Stimulated activated CD8-positive, alpha-beta memory T cell treated with anti-CD3 and anti-CD28 coated beads, Interleukin-2, amount 100 ng/mL, for 1 hour (primary cell): ENCODE measurements at places on chromosomes 2 and 18.

- peak; percentile 36 for DNase-seq
Observed at GRCh38 chr2:127695491-127696472, 5.5 kb upstream of the SFT2D3 start.

- no peak for DNase-seq
Observed at GRCh38 chr18:68072744-68073143, 556.2 kb upstream of the DSEL start.

DNA sequence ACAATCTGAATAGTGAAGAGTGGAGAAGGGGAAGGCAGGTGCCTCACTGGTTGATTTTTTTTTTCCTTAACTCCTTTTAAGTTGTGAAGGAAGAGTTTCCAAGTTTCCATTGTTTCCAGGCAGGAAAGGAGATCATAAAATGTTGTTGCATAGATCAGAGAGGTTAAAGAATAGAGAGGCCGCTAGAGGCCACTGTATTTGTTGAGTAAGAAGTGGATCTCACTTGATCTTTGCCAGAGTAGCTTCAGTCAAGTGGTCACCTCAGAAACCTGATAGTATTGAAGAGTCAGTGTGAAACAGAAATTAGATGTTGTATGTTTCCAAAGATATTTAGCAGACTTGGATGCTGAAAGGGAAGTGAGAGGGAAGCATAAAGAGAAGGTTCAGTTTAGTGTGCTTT, 17.6 kb downstream of the CTNNA2 start:
- DNase-seq = no peak

GRCh38 chr2:96921561-96922319, 51.9 kb upstream of the SEMA4C start:
- no peak for DNase-seq

DNA sequence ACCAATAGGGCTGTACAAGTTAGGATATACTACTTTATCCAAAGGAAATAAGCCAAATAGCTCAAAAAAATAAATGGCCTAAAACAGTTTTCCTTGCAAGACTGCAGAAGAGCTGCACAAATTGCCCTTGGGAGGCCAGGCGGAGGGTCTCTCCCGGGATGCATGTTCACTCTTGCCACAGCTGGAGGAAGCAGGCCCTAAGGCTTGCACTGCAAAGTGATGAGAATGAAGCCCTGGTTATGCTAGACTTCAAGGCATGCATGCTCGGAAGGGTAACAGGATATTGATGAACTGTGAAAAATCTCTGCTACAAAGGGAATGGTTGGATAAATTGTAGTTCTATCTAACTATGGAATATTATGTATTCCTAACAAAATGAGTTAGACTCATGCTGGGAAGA, 27.5 kb upstream of the LDLRAD4 start:
- DNase-seq = no peak

DNA sequence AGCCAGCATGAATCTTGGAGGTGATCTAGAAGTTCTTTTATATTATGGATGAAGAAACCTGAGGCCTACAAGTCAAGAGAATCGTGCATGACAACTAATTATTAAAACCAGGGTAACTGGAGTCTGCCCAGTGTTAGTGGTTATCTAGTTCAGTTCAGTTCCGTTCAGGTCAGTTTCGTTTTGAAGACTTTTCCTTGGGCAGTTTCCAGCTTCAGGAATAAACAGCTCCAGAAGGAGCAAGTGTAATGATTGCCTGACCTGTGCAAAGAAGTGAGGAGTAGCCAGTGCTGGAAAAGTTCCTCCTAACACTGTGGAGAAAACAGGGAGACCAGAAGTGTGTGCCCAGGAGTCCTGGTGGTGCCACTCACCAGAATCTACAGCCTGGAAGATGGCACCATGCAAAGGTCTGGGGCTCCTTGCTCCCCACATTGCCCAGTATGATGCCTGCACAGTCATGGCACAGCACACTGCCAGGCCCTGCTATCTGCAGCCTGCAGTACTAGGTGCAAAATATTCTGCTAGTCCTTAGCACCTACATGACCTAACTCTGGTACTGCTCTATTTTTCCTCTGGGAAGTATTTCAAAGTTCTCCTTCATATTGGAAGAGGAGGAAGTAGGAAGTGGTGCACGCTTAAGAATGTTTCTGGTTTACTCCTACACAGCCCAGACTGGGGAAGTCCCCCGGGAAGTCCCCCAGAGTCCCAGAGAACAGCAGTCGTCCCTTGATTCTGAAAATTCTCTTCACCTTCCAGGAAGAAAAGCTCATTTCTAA, 65.8 kb downstream of the SUMO1 start:
- no peak for DNase-seq

GRCh38 chr2:29228947-29229346, 113.7 kb downstream of the CLIP4 start:
- DNase-seq = no peak

- no peak for DNase-seq
Observed at GRCh38 chr18:79374408-79375171, 21.1 kb upstream of the NFATC1 start.

DNA sequence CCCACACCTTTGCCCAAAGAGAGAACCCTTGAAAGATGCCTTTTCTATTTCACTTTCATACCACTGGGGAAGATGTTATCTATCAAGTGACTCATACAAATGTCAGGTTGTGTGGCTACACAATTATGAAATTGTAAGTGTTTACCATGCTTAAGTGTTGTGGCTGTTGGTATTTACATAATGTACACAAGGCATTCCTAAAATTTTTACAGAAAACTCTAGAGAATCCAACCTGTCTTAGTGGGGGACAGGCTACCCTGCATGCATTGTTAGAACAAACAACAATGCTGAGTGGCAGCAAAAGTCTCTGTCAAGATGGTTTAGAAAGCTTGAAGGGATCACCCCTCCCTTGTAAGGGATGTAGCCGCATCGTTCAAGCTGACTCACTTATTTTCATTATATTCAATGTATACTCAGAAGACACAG, 5.5 kb upstream of the MGAT4A start:
- no peak for DNase-seq

GRCh38 chr2:2850218-2850755, 519.2 kb upstream of the MYT1L start:
- DNase-seq = no peak

GRCh38 chr2:172998547-172999272, 76.9 kb upstream of the MAP3K20 start:
- DNase-seq = no peak

DNA sequence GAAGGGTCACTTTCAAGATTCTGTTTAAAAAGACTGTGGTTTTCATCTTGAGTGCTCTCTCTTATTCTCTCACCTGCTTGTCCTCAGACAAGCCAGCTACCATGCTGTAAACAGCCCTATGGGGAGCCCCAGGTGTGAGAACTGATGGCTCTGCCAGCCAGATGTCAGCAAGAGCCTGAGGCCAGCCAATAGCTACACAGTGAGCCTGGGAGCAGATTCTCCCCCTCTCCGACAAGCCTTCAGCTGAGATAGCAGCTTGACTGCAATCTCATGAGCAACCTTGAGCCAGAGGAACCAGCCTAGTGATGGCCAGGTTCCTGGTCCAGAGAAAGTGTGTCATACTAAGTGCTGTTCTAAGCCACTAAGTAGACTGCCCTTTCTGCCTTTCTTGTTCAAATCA, 272.1 kb downstream of the NAPG start:
- DNase-seq = no peak

DNA sequence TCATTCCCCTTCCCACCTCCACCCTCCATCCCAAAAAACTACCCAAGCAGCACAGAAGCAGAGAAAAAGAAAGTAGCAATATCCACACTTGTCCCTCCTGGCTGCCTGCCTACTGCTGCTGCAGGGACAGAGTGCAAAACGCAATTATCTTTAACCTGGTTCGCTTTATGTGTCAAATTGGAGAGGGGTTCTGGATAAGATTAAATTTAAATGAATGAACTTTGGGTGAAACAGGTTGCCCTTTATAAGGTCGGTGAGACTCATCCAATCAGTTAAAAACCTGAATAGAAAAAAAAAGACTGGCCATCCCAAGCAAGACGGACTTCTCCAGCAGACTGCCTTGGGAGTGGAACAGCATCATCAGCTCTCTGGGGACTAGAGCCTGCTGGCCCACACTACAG, 62.6 kb downstream of the ANKRD44 start:
- no peak for DNase-seq

DNA sequence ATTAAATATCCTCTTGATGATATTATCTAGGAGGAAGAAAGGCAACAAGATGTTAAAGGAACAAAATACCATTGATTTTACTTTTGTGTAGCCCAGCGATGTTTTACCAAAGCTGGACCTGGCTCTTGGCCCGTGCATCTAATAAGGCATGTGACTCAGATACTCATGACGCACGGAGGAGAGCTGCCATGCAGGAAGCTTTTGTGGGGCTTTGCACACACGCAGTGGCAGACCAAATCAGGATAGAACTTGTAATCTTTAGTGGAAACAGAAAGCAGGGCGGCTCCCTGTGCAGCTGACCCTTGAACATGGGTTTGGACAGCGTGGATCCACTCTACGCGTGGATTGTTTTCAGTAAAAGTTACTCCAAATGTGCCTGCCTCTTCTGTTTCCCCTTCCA, 190.0 kb downstream of the NAPG start:
- no peak for DNase-seq

DNA sequence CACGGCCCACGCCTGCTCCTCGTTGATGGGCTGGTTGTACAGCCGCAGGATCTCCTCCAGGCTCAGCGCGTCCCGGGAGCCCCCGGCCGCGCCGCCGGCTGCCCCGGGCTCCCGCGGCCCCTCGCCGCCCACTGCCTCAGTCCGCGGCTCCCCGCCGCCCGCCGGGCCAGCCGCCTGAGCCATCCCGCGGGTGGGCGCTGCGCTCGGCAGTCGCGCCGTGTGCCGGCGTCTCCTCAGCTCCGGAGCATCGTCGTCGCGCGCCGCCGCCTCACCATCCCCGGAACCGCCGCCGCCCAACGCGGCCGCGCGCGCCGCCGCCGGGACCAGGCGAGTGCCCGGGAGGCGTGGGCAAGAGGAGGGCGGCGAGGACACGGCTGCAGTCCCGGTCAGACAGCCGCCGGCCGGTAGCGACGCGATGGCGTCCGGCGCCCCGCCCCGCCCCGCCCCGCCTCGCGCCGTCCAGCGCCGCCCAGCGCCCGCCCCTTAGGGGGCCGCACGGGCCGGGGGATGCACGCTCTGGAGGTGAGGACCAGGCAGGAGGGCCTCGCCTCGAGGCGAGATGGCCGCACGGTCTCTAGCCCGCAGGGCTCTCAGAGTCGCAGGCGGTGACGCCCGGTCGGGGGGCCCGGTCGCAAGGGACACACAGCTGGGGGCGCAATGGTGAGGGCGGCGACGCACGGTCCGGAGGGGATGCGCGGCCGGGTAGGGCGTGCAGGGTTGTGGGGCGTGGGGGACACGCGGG, at the start of gene SPIRE1:
TSS of gene SPIRE1 (minus strand) at position 424 of the 742 bp plus-strand sequence. CDS start at position 183, 241 bp downstream.
- DNase-seq = no peak

DNA sequence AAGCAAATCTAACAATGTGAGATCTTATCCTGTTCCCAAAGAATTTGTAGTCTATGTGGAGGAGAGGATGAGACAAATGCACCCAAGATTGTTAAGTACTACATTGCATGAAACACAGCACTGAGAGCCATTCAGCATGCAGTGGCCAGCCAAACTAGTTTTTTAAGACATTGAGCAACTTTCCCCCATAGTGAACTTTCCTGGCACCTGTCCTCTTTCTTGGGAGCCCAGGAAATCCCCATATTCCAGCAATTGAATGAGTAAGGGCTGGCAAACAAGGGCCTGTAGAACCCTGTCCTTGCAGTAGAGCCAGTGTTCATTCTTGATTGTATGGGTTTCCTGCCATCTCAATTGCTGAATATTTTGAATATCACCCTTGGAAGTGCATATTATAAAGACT, 58.8 kb upstream of the FIGN start:
- DNase-seq = no peak

DNA sequence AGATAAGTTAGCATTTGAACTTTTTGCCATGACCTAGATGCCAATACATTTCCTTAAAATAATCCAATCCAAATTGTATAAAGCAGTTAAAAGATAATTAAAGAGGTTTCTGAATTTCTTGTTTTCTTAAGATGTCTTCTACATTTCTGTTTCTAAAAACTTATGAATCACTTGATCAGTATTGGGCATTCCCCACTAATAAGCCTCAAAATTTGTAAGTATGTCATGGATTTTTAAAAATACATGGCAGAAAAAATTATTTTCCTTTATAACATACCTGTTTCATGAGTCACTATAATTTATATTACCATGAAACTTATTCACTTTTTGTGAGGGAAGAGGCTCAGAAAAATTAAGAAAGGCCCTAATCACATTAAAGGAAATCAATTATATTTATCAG, 90.3 kb upstream of the TFPI start:
- DNase-seq = no peak

GRCh38 chr18:7590826-7591560, 23.9 kb downstream of the PTPRM start:
- no peak for DNase-seq

DNA sequence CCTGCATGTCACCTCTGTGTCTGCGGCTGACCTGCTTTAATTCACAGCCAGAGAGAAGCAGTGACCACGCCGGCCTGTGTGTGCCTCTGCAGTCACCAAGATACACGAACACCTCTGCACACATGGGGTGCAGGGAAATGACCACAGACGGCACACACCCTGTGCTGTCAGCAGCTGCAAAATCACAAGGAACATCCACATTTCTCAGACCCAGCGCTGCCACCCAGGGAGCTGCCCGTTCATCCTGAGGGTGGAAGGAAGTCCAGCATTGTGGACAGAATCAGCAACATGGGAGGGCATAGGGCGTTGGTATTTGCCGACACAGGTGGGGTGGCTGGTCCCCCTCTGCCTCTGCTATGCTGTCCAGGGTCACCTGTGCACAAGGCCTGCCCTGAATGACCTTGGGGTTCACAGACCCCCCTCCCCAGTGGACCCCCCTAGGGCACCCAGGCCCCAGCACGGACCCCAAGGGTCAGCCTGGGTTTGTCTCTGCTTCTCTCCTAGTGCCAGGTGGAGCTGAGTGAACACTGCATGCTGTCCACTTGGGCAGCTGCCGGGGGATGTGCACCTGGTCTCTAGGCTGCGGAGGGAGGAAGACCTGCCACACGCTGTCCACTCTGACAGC, 107.4 kb downstream of the PXDN start:
- no peak for DNase-seq
